ENCODE measurements at places on chromosomes 12 and 14.
A peak's percentile ranks its signal among the peaks of the same experiment; 100 is the strongest.

DNA sequence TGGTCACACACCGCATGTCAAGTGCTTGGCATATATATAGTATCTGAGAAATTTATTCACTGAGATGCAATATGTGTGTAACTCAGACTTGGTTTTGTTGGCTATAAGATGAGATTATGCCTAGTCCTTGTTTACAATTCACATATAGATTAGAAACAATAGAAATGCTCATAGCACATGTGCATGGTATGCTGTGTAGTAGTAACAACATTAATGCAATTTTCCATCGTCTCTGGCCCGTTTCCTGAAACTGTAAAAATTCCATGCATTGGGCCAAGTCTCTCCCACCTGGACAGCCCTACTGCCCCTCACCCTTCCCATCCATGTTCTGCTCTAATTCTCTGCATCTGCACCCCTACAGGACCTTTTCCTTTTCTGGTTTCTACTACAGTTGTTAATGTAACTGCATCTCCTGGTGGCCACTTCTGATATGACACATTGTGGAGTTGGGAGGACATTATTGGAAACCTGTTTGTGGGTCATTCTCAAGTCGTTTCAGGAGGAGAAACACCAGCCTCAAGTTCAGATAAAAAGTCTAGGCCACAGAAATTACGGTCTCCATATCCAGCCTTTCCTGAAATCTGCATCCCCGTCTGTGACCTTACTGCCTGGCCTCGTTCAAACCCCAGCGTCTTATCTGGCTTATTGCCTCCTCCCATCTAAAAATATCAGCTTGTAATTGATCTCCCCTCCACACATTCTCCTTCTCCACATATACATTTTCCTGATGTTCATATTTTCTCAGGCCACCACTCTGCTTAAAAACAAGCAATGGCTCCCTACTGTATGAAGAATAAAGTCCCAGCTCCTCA lies 37.5 kb downstream of the EMP1 start:
- DNase-seq = no peak

DNA sequence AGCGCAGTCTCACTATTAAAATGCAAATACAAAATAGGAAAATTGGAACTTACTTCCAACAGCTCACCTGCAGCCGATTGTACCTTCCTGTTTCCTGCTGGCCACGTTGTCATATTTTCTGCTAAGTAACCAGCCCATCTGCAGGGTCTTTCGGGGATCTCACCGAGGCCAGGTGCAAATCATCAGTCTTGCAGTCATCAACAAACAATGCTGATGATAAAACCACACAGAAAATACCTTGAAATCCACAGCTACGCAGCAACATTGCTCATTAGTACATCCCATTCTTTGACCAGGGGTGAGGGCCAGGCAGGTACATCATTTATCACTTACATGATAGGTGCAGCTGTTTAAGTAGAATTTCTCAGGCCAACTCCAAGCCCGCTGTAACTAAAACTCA lies 406.9 kb downstream of the TMEM121 start:
- no peak for DNase-seq

GRCh38 chr12:97597031-97597751 lies 134.6 kb downstream of the RMST start:
- DNase-seq = no peak

DNA sequence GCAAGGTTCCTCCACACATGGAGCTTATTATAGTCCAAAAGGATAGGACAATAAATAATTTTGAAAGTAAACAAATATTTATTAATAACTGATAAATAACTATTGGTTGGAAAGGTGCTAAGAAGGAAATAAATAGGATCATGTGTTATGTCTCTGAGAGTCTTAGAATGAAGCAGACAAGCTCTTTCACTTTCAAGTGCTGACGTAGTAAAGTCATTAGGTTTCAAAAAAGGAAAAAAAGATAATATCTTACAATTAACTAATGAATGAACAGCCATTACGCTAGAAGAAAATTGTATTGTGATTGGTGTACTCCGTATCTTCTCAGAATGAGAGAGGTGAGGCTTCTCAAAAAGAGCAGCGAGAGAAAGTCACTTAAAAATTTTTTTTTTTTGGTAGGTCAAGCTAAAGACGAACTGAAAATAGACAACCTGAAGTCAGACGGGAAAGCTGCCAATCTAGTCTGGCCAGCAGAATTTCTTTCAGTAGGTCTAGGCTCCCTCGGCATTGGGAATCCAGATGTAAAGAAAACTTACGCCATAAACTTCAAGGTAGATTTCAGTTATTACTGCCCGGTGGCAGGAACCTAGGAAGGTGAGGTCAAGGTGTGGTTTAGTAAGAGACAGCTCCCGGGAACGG lies 583 bp upstream of the LEMD3 start:
- DNase-seq = no peak

- DNase-seq = no peak
Observed at GRCh38 chr12:95497031-95497430, 23.1 kb downstream of the METAP2 start.

DNA sequence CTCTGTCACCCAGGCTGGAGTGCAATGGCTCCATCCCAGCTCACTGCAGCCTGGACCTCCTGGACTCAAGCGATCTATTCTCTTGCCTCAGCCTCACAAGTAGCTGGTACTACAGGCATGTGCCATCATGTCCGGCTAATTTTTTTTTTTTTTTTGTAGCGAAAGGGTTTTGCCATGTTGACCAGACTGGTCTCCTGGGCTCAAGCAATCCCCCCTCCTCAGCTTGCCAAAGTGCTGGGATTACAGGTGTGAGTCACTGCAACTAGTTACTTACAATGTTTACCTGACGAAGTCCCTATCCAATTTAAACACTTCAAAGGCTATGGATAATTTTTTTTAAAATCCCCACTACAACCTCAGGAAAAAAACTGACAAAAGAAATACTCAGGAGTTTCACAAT lies 1.8 kb downstream of the KRR1 start:
- no peak for DNase-seq

DNA sequence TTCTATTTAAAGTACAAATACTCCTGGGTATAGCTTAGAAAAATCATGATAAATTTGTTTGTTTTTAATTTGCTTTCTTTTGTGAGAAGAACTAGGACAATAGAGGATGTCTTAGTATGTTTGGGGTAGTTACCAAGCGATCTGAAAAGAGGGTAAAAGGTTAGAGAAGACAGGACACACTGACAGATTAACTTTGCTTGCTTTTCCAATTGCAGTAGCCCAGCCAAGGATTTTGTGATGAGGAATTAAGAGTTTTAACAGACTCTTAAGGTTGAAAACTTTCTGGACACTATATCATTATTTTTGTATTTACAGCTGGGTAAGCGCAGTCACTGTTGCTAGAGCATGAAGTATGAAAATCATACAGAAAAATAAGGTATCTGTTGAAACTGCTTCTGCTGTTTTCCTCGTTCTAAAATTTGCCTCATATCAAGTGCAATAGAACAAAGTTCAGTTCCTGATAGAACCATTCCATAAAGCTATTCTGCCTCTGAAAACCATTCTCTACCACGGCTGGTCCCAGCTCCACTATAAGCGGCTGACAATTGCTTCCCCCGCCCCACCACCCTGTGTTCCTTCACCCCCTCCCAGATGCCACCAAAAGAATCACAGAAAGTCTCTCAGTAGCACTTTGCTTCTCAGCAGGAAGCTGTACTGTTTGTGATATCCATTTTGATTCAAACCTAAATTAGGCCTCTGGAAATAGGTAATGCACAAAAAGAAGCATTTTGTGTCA lies 413.4 kb downstream of the BCAT1 start:
- DNase-seq = no peak

DNA sequence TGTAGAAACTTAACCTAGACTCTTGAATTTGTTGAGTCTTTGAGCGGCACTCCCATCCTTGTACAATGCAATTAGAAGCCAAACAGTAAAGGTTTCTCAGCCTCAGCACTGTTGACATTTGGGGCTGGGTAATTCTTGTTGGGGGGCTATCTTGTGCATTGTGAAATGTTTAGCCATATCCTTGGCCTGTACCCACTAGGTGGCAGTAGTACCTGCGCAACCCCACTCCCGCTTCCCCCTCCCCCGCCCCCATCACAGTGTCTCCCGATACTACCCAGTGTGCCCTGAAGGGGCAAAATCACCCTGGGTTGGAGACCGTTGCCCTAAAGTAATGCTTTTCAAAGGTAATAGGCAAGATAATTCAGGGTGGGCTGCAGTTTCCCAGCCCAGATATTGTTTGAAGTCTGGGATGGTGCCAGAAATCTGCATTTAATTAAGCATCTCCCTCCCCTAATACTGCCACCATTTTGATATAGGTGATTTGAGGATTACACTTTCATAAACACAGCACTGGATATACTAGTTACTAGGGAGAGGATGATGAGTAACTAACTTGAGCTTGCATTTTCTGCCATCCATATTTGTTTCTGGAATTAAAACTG lies 1.8 kb downstream of the COX6A1 start:
- DNase-seq = peak; percentile 69

- DNase-seq = no peak
Observed at GRCh38 chr12:111730420-111730819, 36.3 kb upstream of the ALDH2 start.

GRCh38 chr14:95041477-95042020 lies 115.8 kb downstream of the DICER1 start:
- DNase-seq = no peak

DNA sequence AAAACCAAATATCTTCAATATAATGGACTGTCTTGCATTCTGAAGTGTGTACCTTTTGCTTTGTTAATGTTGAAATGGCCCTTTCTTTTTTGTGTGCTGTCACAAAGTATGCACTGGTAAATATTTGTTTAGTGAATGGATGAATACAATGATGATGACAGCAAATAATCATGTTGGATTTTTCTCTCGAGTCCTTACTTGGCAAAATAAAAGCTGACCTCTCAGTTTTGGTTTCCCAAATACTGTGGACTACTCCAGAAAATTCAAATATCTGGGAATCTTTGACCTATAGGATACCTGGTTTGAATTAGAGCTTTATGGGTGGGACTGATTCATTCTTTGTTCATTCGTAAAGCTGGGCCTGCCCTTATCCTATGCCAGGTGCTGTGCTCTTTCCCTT lies 5.5 kb downstream of the UBE3B start:
- DNase-seq = no peak

- no peak for DNase-seq
Observed at GRCh38 chr12:116078396-116078795, 199.1 kb downstream of the MED13L start.

- DNase-seq = no peak
Observed at GRCh38 chr12:119512772-119513497, 80.6 kb upstream of the TMEM233 start.

GRCh38 chr12:53811606-53812005 lies 59.8 kb upstream of the CISTR start:
- DNase-seq = no peak

GRCh38 chr12:41055875-41056577 lies 132.1 kb upstream of the PDZRN4 start:
- no peak for DNase-seq
